ENCODE measurements at places on chromosomes 2 and 18. TPM values are rescaled to one million over a fixed set of nuclear protein-coding genes. Genes with fewer than 3 reads are reported as not detected.

TFPI gene
- total RNA-seq, result 66.8 TPM

G6PC2 gene
- 0.35 TPM for total RNA-seq

KCNE4 gene
- total RNA-seq, result 15.0 TPM

IL1F10 gene
- not detected for total RNA-seq

DLGAP1 gene
- total RNA-seq, result 4.2 TPM

SCN2A gene
- 0.16 TPM for total RNA-seq

PARD3B gene
- 29.4 TPM for total RNA-seq

DNA sequence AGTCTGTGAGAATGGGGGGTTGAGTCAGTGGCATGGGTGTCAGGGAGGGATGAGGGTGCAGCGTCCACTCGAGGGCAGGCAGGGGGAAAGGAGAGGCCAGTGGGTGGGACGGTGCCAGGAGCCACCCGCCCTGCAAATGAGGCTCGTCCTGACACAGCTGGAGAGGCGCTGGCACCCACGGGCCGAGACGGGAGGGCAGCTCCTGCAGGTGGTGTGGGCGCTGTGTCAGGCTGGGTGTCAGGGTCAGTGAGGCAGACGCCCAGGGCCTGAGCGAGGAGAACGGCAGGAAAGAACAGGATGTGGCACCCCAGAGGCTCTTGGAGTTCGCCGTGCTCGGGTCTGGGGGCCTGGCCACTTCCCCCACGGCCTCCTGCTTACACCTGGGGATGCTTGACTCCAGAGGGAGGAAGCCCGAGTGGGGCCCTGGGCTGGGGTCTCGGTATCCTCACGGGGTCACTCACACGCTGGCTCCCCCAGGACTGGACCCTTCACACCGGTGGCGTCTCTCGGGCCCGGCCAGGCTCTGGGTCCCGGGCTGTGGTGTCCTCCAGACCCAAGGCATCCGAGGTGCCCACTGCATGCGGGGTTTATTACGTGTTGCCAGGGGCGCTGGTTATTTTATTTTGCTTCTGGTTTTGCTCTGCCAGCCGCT, 130.5 kb upstream of the CTDP1 start:
- DNase-seq, result peak; percentile 84

DNA sequence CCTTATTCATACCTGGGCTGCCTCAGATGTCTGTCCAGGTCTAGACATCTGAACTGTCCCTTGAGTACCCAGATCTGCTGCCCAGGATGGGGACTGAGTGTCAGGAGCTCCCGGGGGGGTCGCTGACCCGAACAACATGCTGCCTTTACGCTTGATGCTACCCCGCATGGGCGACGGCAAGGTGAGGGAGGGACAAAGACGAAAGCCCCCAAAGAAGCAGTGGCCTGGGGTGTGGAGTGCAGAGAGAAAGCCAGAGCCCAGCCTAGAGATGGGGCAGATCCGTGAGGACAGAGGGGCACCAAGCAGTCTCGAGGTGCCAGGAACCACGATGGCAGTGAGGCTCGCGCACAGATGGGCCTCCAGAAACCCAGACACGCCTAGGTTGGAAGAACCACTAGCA, 234.7 kb downstream of the ATAD2B start:
- no peak for DNase-seq

GRCh38 chr2:64327510-64328414, 126.2 kb upstream of the LGALSL start:
- no peak for DNase-seq

GRCh38 chr18:22342625-22343024, 75.1 kb downstream of the CTAGE1 start:
- no peak for DNase-seq

GRCh38 chr2:174731546-174731945, 32.7 kb downstream of the CHRNA1 start:
- no peak for DNase-seq

DNA sequence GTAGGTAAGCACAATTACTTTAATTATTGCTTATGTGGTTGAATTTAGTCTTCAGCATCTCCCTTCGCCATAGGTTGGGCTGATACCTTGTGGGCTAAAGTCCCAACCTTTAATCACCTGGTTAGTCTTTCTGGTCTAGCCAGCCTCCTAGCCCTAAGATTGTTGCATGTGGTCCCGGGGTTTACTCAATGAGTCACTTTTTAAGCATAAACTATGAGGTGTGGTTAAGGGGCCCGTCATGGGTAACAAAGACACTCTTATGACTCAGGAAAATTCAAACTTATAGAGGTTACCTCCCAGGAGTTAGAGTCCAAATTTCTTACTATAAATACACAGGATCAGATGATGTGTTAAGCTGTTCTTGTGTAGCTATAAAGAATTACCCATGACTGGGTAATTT, 841.6 kb downstream of the TRIB2 start:
- DNase-seq, result no peak

GRCh38 chr2:33014268-33014667, 67.5 kb downstream of the LTBP1 start:
- no peak for DNase-seq

GRCh38 chr2:223203971-223204929, 152.3 kb downstream of the KCNE4 start:
- no peak for DNase-seq

- DNase-seq, result no peak
These were observed 20.3 kb upstream of the ASNSD1 start for GRCh38 chr2:189641002-189641401.

DNA sequence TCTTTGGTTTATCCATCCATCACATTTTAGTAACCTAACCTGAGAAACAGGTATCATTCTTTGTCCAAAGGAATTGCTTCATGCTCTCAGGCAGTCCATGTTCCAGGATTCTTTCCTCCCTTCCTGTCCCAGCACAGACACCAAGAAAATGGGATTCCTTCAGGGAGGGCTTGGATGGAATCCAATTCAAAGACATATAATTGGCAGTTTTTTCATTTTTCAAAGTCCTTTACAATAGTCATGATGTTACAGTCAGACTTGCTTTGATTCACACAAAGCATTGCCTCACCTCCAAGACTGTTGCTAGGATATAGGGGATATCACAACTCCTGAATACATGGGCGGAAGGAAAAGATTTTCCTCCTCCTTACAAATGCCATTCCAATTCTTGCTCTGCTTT, 241.4 kb upstream of the ACVR2A start:
- no peak for DNase-seq

- DNase-seq, result no peak
These were observed 16.8 kb downstream of the WDFY1 start for GRCh38 chr2:223928113-223929006.

DNA sequence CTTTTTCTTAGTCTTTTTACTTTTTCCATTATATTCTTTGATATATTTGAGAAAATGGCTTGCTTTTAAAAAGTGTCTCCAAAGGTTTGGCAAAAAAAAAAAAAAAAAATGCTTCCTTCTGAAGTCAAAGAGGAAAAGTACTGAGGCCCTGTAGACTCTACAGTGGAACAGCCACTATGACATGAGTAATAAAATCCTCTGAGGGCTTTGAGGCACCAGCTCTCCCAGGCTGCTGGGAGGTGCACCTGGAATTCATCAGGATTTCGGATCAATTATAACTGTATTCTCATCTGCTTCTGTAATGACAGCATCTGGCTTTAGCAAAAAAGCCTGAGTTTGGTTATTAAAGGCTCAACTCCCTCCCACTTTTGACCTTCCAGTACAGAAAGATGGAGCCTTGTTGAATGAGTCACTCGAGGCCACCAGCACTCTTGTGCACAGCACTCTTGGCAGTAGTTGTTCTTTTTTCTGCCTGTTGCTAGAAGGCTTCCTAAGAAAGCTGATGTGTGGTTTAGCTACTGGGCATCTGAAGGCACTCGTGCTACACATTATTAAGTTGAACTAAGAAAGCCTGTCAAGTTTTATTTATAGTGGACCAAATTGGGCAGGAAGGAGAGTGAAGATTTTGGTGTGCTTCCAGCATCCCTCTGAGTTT, 131.3 kb downstream of the PRPF40A start:
- no peak for DNase-seq

GRCh38 chr2:126506786-126507185, 149.2 kb upstream of the GYPC start:
- no peak for DNase-seq

- DNase-seq, result no peak
These were observed 968 bp upstream of the RALBP1 start for GRCh38 chr18:9474108-9474982.

GRCh38 chr2:208311954-208312353, 45.9 kb downstream of the PIKFYVE start:
- DNase-seq, result no peak

DNA sequence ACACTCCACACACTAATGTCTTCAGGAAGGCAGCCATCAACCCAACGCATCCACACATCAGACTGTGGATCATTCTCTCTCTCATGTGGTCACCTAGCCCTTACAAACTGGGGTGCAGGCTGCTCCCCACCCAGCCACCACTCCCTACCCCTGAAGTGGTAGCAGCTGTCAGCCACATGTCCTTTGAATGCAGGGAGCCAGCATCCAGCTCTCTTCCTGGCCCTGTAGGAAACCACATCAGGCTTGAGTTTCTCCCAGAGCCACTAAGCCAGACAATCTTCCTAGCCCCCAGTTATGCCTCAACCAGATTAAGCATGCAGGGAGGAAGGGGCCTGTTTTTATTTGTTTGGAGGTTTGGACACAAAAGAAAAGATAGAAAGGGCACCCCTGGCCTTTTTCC, 52.8 kb upstream of the SPP2 start:
- DNase-seq, result no peak

- DNase-seq, result no peak
These were observed 52.1 kb upstream of the CTIF start for GRCh38 chr18:48486754-48487153.

DNA sequence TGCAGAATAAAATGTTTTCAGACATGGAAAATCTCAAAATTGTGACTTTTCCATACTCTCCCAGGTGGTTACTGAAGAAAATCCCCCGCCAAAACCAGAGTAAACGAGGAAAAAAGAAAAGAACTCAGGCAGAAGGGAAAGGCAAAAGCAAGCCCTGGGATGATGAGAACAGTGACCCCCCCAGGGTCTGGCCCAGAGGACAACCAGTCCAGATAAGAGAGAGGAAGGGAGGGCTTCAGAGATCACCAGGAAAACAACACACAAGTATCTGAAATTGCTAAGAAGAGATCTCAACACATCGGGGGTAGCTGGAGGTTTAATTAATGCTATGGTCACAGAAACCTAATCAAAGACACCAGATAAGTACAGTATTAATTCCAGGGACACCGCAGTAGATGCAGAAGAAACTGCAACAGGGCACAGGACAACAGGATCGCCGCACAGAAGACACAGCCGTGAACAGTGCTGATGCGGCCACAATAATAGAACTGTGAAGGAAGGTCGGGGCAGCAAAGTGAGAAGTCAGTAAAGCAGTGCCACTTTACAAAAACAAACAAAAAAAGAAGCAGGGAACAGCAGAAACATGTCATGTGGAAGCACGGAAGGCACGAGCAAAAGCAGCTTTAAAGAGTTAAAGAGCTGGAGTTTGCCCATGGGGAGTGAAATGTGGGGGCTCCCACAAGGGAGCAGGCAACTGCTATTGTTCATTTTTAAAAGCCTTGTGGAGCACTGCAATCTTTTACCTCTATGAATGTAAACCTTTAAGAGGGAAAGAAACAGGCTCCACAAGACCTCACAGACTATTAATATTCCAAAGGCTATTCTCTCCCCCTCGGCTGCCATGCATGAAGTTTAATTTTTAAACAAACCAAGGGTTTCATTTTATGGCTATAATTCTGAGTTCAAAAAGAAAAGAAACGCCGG, 28.4 kb downstream of the FAM168B start:
- no peak for DNase-seq

DNA sequence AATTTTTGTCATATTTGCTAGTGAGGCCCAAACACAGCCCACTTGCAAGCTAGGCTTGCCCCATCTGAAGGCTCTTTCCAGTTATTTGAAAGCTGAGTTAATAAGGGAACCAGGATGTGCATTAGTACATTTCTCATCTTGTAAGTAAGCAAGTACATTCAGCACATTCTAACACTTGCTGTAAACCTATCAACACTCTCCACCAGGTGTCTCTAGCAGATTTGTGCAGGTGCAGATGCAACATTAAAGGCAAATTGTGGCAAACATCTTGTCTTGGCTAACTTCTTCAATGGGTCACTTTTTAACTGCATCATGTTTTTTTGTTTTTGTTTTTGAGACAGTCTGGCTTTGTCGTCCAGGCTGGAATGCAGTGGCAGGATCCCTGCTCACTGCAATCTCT, 25.3 kb upstream of the MFSD6 start:
- DNase-seq, result no peak

- DNase-seq, result peak; percentile 85
These were observed 29.5 kb downstream of the INPP4A start for GRCh38 chr2:98473995-98474780.

Measured in mesenteric fat pad (tissue), 1 donor.